NCI-H1436 (cell line): ENCODE measurements at places on chromosomes 11 and 22.

- no peak for DNase-seq
Measured at GRCh38 chr11:44066732-44067141, 667 bp downstream of the ACCS start.

GRCh38 chr11:47577460-47578041 lies 1.2 kb downstream of the KBTBD4 start:
- DNase-seq, result no peak

DNA sequence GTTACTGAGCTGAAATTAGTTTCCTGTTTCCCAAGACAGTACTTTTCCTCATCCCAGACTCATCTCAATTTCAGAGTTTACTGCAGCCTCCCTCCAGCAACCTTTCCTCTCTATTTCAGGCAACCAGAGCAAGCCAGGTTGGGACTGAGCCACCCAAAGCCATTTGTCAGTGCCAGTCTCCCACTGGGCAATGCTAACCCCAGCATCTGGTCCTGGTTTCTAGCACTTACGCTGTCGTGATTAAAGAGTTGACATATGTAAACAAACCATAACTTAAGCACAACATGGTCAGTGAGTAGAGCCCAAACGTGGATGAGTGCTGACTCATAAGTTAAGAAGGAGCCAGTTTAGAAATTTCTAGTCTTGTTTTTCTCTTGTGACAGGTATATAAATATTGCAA lies 119.6 kb upstream of the BLID start:
- DNase-seq, result no peak

GRCh38 chr22:44648821-44649565 lies 53.0 kb upstream of the PRR5 start:
- DNase-seq, result no peak

- DNase-seq, result no peak
Measured at GRCh38 chr22:49259839-49260615, 567.6 kb downstream of the BRD1 start.

DNA sequence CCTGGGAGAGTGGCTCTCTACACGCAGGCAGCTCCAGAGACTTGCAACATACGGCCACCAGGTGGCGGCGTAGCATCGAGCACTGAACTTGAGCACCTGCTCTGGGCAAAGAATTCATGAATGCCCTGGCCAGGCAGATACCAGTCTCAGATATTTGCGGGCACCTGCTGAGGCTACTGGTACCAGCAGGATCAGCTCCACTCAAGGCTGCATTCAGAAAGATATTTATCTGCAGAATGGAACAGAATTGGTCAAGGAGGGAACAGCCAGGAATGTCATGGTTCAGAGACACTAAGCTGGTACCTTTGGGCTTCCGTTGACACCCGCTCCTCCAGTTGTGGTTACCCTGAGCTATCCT lies 10.8 kb upstream of the CCDC86 start:
- peak; percentile 75 for DNase-seq

- DNase-seq, result no peak
Measured at GRCh38 chr11:126414615-126415014, 59.1 kb downstream of the ST3GAL4 start.

- no peak for DNase-seq
Measured at GRCh38 chr11:87265979-87266378, 228.2 kb downstream of the TMEM135 start.

DNA sequence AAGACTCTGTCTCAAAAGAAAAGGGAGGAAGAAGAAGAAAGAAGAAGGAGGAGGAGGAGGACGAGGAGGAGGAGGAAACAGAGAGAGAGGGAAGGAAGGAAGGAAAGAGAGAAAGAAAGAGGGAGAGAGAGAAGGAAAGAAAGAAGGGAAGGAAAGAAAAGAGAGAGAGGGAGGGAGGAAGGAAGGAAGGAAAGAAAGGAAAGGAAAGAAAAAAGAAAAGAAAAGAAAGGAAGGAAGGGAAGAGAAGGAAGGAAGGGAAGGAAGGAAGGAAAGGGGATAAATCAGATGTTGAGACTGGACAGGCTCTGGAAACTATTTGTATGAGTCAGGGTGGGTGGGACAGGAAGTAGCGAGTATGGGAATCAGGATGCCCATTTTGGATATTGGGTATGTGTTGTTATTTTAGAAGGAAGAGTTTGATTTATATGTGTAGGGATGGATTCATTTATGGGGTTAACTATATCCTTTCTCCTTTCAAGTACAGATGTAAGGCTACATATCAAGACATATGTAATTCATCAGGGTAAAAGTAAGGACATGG lies 6.0 kb upstream of the RPL3 start:
- DNase-seq, result no peak

DNA sequence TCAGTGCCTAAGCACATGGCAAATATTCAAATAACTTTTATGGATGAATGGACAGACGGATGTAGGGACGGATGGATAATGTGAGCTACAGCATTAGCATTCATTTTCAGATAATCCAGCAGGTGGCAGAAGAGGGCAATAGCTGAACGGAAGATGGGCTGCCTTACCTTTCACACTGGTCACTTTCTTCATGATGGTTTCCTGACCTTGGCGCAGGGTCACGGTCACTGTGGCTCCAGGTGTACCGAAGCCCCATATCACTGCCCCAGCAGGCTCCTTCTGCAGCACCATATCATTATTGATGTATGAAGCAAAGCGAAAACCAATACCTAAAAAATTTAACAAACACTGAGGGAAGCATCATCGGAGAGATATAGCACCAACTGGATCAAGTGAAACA lies 4.3 kb downstream of the SIAE start:
- peak; percentile 15 for DNase-seq

DNA sequence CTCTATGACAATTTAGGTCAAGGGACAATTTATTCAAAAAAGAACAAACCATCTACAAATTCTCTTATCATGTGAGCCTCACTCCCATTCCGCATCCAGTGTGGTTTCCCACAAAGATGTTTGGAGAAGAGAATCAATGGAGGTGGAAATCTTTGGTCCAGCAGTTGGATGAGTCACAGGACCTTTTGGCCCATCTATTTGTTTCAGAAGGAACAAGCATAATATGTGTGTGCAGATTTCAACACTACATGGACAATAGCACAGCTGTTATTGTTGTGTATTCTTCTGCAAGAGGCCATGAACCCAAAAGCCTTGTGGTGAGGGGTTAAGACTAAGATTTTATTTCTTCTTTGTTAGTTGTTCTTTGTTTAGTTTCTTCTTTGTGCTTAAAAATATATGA lies 61.6 kb downstream of the OR10A6 start:
- DNase-seq, result no peak

- DNase-seq, result peak; percentile 79
Measured at GRCh38 chr11:110376711-110377324, 52.9 kb upstream of the FDX1 start.

DNA sequence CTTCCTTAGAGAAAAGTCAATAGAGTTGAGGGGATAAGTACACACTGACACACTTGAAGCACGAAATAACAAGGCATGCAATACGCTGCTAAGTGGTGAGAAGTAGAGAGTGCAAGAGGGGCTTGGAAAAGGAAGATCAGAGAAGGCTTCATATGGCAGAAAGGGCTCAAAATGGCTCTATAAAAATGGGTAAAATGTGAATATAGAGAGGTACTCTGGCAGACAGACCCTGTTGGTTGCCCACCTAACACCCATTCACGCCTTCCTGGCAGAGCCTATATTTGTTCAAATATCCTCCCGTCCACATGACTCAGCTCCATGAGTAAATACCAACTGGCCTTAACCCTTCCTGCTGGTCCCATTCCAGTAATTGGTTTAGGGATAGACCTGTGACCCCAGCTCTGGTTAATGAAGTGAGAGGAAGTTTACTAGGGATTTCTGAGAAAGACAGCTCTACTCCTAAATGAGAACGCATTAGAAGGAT lies 38.9 kb upstream of the CCDC34 start:
- no peak for DNase-seq

GRCh38 chr22:36929621-36930020 lies 16.2 kb downstream of the CSF2RB start:
- DNase-seq, result no peak

GRCh38 chr22:24355574-24355973 lies 71.8 kb upstream of the ADORA2A start:
- DNase-seq, result no peak

DNA sequence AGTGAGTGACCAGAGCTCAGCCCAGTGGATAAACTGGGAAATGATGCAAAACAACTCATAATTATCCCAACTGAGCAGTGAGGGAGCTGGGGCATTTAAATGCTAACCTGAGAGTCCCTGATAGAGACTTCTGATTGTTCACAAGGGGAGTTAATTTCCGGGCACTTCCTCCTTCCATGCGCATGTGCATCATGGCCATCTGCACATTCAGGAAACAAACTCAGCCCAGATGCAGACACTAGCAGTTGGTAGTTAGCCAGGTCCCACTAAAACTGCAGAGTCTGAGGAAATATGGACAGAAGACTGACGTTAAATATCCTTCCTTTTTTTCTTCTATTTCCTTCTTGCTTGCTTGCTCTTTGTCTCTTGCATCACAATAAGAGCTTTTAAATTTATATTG lies 852.1 kb upstream of the LRRC4C start:
- no peak for DNase-seq

GRCh38 chr11:18798799-18799469 lies 7.3 kb upstream of the PTPN5 start:
- DNase-seq, result no peak

DNA sequence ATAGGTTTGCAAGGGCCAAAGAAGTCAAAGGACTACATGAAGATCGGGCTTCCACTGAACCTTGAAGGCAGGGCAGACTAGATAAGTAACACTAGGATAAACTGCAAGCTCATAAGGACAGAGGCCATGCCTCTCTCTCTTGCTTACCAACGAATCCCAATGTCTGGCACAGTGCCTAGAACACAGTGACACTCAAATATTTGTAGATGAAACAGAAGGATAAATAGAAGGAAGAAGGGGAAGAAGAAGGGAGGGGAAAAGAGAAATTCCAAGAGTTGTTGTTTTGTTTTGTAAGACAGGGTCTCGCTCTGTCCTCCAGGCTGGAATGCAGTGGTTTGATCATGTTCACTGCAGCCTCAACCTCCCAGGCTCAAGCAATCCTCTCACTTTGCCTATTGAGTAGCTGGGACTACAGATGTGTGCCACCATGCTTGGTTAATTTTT lies 26.9 kb downstream of the SIK3 start:
- no peak for DNase-seq

DNA sequence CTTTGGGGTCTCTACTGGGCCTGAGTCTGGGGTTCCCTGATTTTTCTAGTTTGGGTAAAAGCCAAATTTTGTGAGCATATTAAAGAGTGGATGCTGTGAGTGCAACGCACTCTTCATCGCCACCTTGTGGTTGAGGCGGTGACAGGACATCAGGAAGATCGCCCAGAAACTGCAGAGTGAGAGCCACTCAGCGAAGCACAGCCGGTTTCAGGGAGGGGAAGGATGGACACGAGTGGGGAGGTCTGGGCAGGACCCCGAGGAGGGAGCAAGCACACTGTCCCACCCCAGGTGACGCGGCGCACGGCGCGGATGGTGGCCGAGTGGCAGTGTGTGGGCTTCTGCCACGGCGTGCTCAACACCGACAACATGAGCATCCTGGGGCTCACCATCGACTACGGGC lies 9.1 kb downstream of the SELENOO start:
- DNase-seq, result peak; percentile 60

DNA sequence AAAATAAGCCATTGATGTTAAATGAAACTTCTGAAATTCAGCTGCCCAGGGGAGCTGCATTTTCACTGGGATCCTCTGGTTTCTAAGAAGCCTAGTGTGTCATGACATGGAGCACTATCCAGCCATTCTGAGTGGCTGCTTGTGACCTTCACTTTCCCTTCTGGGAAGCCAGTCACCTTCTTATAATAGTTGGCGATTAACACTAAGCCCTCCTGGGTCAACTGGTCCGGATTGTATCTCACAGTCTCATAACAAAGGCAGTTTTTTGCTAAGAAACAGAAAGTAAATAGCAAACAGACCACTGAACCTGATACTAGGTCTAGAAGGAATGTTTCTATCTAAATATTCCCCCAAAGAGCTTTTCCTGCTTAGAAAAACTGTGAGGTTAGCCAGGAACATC lies 7.9 kb downstream of the CSRP3 start:
- no peak for DNase-seq

GRCh38 chr11:1619449-1619848 lies 2.5 kb downstream of the KRTAP5-4 start:
- no peak for DNase-seq

GRCh38 chr11:110141812-110142211 lies 48.6 kb downstream of the ZC3H12C start:
- DNase-seq, result no peak

DNA sequence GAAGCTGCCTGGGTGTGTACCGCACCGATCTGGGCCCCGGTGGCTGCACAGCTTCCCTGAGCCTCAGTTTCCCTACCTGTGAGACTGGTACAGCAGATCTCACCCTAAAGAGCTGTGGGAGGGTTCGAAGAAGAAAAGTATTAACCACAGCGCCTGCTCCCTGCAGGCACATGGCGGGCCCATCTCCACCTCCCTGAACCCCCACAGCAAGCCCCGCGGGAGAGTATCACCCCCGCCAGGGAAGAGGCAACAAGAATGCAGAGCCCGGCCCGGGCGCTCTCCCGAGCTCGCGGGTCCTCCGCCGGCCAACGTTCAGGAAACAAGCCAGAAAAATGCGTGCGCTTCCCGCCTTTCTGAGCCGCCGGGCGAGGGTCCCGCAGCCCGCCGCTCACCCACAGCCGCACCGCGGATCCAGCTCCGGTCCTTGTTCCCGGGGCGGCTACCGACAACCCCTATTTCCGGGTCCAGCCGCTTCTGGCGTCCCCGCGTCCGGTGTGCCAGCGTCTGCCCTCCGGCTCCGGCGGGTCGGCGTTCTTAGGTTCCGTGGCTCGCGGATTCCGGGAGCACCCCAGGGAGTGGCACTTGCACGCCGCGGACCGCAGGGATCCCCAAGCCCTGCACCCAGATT lies at the start of gene TOP3B:
TSS of gene TOP3B (minus strand) at position 450 of the 628 bp plus-strand sequence. CDS start 7,078 bp downstream, outside the sequence.
- DNase-seq, result peak; percentile 82

- DNase-seq, result no peak
Measured at GRCh38 chr11:117881217-117881616, 4.8 kb upstream of the FXYD6 start.

DNA sequence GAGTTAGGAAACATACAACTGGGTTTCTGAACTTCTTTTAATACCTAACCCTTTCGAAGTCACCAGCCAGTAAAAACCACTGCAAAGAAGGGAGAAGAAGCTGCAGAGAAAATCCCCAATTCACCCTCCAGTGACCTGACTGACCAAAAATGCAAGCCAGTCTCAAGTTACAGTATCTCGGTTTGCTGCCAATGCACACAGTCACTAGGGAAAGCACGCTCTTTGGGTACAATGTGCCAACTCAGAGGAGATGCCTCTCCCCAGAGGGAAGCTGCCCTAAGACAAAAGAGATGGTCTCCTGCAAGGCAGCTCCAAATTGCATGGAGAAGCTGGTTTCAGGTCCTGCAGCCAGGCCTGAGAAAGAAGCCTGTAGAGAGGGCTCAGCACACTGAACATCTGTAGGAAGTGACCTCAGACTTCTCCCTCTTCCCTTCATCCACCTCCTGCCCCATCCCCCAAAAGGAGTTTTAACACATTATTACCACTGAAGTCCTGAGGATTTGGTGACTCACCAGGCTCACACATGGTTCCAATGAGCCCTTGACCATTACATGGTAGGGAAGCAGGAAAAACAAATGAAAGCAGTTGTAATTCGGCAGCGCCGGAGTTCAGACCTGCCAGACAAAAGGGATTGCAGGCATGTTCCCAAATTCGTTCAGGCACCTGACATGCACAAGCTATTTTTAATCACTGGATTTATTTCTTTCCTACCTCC lies 90.1 kb downstream of the ETS1 start:
- DNase-seq, result no peak

GRCh38 chr11:117189191-117189940 lies 9.8 kb upstream of the TAGLN start:
- no peak for DNase-seq

- DNase-seq, result no peak
Measured at GRCh38 chr11:83259559-83259958, 26.6 kb downstream of the CCDC90B start.

GRCh38 chr11:32434356-32435151 lies 785 bp downstream of the WT1 start:
- DNase-seq, result no peak
